ENCODE measurements at places on chromosomes 1 and 21. TPM values are rescaled to one million over a fixed set of nuclear protein-coding genes. Genes with fewer than 3 reads are reported as not detected.

NR1I3 gene
- not detected for total RNA-seq

STK40 gene
- total RNA-seq = 57.4 TPM

RNU1-4 gene
- total RNA-seq = 1,409 TPM

SEMA6C gene
- total RNA-seq = 1.9 TPM

RAB25 gene
- total RNA-seq = 0.52 TPM

CFHR4 gene
- not detected for total RNA-seq

MCOLN2 gene
- 42.1 TPM for total RNA-seq

ELF3 gene
- 0.46 TPM for total RNA-seq

SPATA45 gene
- 0.51 TPM for total RNA-seq

C1orf105 gene
- total RNA-seq = not detected

NUDT4B gene
- total RNA-seq = 0.53 TPM

LDLRAD1 gene
- total RNA-seq = not detected

SLAMF1 gene
- 166 TPM for total RNA-seq

SLC30A1 gene
- 3.5 TPM for total RNA-seq

HRNR gene
- total RNA-seq = not detected

SPRR5 gene
- not detected for total RNA-seq

ETV3L gene
- not detected for total RNA-seq

OR2L8 gene
- not detected for total RNA-seq

BACE2 gene
- 1.1 TPM for total RNA-seq

NCF2 gene
- total RNA-seq = 7.7 TPM

DNASE2B gene
- not detected for total RNA-seq

CSF3R gene
- not detected for total RNA-seq
